ENCODE measurements at places on chromosomes 2 and 18.
A peak's percentile ranks its signal among the peaks of the same experiment; 100 is the strongest.

DNA sequence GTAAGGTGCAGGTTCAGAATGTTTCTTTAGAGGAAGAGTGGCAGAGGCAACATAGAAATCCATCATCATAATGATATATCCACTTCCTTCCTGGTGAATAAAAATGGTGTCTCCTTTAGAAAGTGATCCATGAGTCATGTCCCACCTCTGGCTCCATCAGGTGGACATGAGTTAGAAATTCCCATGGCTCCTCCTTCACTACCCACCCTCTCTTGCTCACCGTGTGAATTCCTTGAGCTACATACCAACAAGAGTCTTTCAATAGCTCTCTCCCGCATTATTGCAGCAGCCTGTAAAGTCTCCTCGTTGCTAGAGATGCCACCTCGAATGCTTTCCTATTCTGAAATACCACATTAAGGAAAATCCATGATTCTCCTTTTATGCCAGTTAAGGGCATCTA lies 317.6 kb downstream of the LNPK start:
- no peak for DNase-seq

DNA sequence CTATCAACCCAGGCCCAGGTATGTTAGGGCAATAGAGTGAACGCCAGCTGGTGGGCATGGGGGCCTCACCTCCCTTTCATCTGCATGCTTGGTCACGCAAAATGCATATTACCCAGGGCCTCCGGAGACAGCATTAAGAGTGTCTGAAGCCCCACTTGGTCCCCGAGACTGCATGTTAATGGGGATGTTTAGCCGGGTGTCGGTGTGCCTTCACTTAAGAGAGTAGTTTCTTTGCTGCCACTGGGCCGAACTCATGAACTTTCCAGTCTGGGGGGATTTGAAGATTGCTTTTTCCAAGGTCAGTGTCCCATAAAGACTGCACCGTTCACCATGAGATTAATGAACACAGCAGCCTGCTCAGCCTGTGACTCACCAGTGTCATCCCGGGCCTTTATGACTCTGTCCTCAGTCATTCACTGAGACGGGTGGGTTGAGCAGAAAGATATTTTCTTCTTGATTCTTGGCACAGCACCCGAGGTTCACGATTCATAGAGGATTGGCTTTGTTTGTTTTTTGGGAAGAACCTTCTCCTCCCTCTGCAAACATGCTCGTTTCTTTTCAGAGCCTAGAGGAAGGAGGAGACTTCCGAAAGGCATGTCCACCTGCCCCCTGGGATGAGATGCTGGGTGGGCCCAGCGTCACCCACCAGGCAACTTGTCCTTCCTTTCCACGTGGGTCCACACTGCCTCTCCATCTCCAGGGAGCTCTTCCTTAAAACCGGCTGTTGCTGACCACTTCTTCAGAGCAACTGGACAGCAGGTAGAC lies 199.1 kb downstream of the GLI2 start:
- DNase-seq = no peak

- DNase-seq = no peak
Measured at GRCh38 chr2:54916637-54917036, 133.6 kb downstream of the RTN4 start.

DNA sequence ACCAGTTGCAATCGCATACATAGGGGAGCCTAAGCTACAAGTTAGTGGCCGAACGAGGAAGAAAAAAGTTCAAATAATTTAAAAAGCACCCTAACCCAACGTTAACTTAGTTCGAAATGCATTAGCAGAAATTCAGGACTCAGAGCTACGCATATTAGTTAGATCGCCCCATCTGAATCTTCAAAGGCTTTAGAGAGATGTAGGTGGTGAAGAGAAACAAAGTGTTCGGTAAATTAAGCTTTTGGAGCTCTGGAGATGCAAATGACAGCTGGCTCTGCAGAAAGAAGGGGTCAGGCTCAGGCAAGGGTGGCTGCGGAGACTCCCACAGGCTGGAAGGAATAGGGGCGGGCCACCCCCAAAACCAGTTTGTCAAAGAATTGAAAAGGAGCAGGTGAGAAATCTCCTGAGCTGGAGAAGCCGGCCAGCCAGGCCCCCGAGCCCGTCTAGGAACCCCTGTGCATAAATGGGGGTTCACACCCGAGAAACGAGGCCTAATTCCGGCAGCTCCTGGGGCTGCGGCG lies 621 bp downstream of the TXNL1 start:
- DNase-seq = peak; percentile 68

GRCh38 chr2:164052006-164052405 lies 316.2 kb upstream of the FIGN start:
- no peak for DNase-seq

DNA sequence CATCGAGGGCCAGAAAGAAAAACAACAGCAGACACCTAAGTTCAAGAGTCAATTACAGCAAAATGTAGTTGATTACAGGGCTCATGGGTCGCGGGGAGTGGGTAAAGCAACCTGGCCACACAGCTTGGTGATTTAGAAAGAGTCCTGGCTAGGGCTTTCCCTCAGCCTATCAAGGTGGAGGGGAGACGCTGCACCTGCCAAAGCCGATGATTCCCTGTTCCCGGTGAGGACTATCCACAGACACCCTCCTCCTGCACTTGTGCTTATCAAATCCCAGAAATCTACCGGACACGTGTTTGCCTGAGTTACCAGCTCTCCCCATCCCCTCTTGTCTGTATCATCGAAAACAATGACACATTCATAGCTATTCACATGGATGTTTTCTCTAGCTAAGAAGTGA lies 7.0 kb upstream of the SOX11 start:
- DNase-seq = no peak

DNA sequence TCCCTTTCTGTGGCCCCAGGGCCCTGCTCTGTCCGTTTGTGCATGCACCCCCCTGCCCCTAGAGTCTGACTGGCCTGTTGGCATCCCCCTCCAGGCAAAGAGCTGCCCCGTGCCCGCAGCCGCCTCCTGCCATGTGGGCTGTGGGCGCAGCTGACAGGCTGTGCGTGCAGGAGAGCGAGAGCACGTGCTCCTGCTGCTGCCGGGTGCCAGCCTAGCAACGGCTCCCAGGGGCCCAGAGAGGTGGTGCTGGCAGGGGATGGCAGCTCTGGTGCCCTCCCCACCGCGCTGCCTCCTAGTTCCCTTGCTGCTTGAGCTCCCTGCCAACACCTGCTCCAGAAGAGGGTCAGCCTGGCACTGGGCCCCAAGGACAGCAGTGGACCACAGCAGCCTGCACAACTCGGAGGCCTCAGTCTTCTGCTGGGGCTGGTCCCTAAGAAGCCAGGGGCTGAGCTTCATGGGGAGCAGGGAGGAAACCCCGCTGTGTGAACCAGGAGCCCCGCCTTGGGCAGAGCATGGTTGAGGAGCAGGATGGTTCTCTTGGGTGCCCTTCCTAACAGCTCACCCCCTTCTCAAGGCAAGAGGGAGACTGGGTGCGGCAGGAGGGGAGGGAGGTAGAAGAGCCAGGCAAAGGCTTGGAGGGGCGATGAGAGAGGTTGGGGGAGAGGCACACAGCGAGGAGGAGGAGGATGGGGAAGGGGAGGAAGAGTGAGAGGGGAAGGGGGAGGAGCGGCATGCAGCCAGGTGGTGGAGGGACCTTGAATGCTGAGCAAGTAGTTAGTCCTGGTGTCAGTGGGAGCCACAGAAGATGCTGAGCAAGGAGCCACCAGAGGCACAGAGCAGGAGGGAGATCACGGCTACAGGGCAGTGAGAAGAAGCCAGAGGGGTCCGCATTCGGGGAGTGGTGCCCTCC lies 23.8 kb upstream of the PTMA start:
- no peak for DNase-seq

DNA sequence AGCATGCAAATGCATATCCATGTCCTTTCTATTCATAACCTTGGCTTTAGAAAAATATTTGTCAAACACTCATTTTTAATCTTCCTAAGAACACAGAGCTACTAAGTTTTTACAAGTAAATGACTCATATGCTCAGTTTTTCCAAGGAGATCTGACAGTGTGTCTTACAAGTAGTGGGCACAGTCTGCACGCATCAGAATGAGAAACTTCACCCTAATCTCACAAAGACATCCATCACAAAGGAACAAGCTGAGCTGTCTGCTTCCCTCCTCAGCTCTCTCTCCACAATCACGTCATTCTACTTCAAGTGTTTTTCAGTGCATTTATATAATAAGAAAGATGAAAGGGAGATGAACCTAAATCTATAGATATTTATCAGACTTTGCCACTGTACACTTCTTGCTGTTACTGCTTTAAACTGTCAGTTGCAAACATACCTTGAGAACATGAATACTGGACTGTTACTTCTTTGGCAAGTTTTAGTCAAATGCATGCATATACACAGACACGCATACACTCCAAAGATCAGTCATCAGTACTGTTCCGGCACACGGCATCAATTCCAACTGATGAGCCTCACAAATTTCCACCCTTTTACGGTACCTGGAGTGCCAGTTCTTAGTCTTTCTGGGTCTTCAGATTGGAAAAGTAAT lies 75.7 kb downstream of the RBMS1 start:
- DNase-seq = no peak

DNA sequence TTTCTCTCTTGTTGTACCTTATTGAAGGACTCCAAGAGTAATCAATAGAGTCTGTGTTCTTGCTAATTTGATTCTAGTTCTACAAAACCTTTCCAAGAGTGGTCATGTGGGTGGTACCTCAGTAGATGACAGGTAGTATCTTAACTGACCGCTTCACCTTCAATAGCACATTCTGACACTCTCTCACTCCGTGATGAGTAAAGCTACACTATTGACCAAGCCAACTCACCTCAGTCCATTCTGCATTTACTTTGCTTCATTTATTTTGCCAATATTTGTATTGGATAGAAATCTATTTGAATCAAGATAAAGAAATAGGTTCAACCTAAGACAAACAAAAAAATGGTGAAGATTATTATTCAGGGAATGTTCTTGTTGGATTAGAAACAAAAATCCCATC lies 1869.6 kb upstream of the CELF4 start:
- DNase-seq = no peak

GRCh38 chr2:102110596-102111334 lies 31.8 kb upstream of the IL1R1 start:
- DNase-seq = no peak

DNA sequence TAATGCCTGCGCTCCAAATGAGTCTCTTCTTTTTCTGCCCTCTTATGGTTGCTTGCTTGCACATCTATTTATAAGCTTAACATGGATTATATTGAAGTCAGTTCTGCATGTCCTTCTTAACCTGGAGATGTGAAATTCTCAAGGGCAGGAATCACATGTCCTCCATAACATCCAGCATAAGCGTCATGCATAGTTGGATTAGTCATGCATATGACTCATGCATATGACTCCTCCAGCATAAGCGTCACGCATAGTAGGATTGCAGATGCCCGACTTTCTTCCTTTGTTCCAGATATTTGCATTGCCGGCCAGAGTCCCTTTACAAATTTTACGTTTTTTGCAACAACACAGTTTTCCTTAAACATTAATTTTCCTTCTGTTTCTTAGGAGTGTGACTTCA lies 308.6 kb downstream of the TGIF1 start:
- no peak for DNase-seq
